Vagina (tissue), 2 donors: ENCODE measurements at places on chromosomes 2 and 18. TPM values are rescaled to one million over a fixed set of nuclear protein-coding genes. Genes with fewer than 3 reads are reported as not detected.

GRCh38 chr2:25043241-25043867, 1.5 kb downstream of the EFR3B start:
- no peak for DNase-seq

DNA sequence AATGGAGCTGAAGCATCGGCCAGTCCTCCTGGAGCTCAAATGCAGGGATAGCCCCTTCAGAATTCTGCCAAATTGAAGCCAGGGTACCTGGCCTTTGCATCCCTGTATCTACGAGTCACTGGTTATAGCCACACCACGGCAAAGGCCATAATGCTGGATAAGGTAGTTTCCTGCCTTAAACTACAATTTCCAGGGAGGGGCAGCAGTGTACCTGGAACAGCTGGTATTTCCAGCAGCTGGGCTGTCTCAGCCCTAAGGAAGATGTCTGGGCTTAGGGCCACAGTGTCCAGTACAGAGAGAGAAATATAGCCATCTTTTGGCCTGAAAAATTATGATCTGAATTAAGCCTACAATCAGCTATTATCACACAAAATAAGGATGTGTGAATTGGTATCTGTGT, 180.3 kb downstream of the GCA start:
- DNase-seq: no peak

- DNase-seq: no peak
These were observed 38.7 kb upstream of the SLC1A4 start for GRCh38 chr2:64950226-64951160.

GRCh38 chr2:200862532-200863000, 1.9 kb downstream of the CLK1 start:
- no peak for DNase-seq

DNA sequence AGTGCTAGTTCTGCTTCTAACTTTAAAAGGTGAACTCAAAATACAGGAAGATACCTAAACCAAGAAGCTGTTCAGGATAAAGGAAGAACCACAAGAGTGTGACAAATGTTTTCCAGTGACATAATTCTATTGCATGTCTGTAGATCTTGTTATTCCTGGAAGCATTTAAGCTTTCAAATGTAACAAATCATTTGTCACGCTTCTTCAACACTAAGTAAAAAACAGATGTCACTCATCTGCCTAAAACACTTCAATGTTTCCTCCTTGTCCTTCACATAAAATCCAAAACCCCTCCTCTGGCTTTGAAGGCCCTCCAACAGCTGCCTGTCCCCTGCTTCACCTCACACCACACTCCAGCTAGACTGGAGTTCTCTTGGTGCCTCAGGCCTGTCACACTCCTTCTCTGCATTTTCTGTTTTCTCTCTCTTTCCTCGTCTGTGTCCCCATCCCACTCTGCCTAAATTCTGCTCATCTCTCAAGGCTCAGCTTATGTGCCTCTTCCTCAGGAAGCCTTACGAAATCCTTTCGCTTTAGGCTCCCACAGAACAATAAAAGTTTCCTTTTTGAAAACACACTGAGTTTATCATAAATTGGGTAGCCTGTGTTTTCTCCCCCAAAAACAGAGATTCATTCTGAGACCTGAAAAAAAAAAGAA, 6.4 kb upstream of the CLEC4F start:
- no peak for DNase-seq

- no peak for DNase-seq
These were observed 33.0 kb downstream of the INPP5D start for GRCh38 chr2:233093166-233093448.

- no peak for DNase-seq
These were observed 41.5 kb downstream of the HDAC4 start for GRCh38 chr2:239359196-239359912.

GRCh38 chr2:143802242-143802641, 673.0 kb downstream of the ARHGAP15 start:
- DNase-seq: no peak

DNA sequence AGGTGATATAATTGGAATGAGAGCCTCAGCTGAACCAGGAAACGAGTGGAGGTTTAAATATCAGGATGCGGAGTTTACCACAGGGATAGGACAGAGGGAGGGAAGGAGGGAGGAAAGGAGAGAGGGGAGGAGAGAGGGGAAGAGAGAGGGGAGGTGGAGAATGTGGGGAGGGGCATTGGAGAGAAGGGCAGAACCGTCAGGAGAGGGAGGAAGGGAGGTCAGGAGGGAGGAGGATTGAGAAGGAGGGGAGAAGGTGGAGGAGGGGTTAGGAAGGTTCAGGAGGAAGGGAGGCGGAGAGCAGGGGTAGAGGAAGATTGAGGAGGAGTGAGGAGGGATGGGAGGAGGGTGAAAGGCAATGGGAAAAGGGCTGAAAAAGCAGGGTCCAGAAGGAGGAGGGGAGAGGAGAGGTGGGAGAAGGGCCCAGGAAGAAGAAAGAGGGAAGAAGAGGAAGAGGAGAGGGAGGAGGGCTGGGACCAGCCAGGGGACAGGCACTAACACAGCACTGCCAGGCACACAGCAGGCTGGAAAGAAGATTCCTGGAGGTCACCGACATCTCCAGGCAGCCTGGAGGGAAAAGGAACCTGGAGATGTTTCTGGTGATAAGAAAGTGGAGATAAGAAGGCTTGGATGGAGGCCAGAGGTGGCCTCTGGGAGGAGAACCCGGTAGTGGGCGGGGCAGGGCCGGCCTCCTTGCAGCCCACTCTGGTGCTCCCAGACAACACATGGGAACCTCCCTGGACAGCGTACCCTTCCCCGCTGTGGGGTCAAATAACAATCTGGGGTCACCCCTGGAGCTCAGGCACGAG, 176.7 kb upstream of the SMAD2 start:
- no peak for DNase-seq

DNA sequence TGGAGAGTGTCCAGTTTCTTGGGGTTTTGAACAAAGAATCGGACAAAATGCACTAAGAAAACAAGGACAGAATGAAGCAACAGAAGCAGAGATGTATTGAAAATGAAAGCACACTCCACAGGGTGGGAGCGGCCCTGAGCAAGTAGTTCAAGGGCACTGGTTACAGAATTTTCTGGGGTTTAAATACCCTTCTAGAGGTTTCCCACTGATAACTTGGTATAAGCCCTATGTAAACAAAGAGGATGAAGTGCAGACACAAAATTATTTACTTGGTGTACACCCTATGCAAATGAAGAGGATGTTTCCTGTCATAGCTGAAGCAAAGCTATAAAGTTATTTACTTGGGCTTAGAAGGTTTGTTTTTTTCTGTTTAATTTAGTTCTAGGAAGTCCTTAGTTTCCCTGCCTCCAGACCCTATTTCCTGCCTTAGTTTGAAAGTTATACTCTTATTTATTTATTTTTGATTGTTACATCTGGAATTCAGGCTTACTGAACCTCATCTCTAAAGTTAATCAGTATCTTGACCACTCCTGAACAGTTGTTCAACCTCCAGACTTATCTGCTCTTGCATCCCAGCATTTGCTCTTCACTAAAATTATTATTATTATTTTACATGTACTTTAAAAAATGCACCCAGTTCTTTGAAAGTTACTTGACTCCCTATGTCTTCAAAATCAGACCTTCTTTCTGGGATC, 193.5 kb downstream of the SPP2 start:
- no peak for DNase-seq

DNA sequence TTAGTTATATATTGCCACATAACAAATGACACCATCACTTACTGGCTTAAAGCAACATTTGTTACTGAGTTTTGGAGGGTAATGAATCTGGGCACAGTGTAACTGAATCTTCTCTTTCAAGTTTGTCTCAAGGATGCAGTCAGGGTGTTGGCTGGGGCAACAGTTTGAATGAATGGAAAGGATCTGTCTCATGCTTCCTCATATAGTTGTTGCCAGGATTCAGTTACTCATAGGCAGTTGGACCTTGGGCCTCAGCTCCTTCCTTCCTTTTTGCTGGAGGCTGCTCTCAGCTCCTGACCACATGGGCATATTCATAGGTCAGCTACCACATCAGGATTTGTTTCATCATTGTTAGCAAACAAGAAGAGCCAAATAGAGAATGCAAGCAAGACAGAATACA, 466.1 kb upstream of the MC4R start:
- DNase-seq: no peak

- DNase-seq: no peak
These were observed 57.8 kb downstream of the PKDCC start for GRCh38 chr2:42105330-42106256.

DNA sequence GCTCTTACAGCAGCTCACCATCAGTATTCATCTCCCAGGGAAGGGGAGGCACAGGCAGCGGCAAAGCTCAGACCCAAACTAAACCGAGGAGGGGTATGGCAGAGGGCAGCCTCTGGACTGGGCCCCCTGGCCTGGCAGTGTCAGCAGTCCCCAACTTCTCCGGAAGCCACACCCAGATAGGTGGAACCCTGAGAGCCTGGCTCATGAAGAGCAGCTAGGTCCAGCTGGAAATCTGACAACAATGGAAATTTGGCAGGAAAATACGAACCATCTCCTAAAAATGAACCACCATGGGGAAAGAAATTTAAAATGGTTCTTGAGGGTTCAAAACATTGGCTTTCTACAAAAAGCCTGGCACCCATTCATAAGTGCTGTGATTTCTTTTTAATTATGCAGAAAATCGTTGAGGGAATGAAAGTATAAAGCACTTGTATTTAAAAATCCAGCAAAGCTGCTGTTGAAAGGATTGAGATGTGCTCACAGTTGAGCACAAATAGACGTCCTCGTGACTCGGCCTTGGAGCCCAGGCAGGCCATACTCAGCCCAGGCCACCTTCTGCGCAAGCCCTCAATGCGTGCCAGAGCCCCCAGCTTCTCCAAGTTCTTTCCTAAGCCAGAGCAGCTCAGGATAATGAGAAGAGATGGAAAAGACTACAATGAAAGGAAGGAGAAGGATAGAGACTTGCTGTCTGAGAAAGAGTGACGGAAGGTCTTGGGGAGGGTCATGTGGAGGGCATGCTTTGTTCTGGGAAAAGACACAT, 93.0 kb downstream of the COL6A3 start:
- no peak for DNase-seq

- no peak for DNase-seq
These were observed 2.4 kb downstream of the ALKAL2 start for GRCh38 chr2:285531-285930.

DNA sequence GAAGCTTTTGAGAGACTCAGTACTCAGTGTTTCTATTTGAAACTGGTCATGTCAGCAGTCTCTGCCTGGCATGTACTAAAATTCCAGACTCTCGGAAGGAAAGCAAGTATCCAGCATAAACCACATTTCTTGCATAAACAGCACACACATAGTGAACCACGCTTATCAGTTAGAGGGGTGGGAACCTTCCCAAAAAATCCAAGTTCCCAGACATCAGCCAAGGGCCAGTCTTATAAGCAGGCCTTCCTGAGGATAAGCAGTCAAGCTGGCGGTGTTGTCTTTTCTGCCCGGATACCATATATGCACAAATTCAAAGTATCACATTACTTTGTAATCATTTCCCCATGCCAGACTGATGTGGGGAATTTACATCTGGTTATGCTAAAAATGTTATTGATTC, 73.6 kb downstream of the ST6GAL2 start:
- no peak for DNase-seq

DNA sequence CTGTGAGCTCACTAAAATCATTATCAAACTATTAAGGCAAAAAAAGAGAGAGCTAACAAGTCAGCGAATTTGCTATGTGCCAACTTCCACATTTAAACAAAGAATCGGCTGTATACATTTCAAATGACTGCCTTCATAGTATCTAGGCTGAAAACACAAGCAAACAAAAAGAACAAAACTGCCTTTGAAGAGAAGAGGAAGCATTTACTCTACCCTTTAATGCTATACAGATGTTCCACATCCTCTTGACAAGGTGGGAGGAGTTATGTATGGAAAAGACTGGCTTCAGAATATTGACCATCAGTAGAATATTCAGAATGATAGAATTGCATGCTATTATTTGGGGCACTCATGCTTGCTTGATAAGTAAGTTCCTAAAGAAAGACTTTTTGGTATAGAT, 741.7 kb downstream of the PLCL1 start:
- DNase-seq: no peak

- DNase-seq: no peak
These were observed 206.5 kb upstream of the TCF4 start for GRCh38 chr18:55794288-55795052.

DNA sequence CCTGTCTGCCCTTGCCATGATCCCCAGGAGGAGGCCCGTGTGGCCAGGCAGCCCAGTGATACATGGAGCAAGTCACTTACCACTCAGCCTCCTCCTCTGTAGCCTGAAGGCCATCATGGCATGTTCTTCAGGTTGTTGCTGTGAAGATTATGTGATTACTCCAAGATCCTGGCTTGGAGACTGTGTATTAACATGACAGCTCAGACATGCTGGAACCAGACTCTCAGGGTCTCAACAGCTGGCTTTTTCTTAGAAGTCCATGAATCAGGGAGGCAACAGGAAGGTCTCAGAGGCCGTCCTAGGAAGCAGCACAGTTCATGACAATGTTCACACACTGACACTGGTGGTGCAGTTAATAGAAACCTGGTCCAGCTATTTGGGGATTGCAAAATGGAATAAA, 158.6 kb upstream of the TWIST2 start:
- no peak for DNase-seq

DNA sequence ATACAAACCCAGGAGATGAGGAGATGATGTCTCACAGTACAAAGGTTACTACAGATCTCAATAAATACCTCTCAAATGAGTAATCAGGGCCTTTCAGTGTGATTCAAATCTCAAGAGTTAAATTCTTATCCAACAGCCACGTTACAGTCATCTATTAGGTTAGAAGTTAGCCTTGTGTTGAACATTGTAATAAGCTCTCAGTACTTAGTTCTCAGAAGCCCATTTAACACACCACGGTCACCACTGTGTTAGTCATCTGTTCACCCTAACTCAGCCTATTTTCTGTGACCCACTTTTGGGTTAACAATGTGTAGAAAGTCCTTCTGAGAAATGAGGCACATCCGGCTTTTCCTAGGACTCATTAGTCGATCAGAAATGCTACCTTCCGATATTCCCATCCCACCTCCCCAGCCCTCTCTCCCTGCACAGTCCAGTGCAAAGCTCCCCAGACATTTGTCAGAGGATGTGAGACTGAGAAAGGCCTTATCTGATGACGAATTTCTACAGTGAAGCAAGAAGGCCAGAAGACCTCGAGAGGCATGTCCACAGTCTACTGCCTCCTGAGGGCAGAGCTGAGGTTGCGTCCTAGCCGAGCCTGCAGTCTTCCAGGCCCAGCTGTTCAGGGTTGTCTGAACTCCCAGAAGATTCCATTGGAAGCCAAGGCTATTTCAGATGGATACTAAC, 92.6 kb downstream of the ACTR2 start:
- no peak for DNase-seq

- no peak for DNase-seq
These were observed 161.7 kb downstream of the SP3 start for GRCh38 chr2:173803449-173803848.

DNA sequence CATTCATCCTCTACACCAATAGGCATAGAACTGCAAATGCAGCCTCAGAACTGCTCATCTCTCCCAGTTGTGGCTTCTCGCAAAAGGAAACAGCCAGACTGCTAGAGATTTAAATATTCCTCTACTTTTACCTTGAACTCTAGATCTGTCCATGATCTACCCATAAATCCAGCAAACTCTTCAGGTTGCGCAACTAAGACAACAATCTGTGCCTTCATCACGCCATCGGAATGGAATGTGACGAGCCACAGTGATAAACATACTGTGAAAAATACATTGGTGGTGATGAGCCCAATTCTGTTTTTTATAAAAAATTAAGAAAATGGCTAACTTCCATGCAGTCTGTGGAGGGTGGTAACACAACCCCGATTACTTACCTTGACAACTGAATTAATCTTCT, 626.7 kb downstream of the LRRTM4 start:
- DNase-seq: no peak

BCL11A gene
- 48.4 TPM for total RNA-seq

GKN2 gene
- not detected for total RNA-seq

LOXHD1 gene
- total RNA-seq: not detected

SELENOI gene
- total RNA-seq: 33.4 TPM

GPR35 gene
- total RNA-seq: 3.9 TPM

CFAP221 gene
- 3.9 TPM for total RNA-seq
